ENCODE measurements at places on chromosomes 2 and 18.

- no peak for DNase-seq
Observed at GRCh38 chr2:224968051-224968450, 74.2 kb downstream of the DOCK10 start.

DNA sequence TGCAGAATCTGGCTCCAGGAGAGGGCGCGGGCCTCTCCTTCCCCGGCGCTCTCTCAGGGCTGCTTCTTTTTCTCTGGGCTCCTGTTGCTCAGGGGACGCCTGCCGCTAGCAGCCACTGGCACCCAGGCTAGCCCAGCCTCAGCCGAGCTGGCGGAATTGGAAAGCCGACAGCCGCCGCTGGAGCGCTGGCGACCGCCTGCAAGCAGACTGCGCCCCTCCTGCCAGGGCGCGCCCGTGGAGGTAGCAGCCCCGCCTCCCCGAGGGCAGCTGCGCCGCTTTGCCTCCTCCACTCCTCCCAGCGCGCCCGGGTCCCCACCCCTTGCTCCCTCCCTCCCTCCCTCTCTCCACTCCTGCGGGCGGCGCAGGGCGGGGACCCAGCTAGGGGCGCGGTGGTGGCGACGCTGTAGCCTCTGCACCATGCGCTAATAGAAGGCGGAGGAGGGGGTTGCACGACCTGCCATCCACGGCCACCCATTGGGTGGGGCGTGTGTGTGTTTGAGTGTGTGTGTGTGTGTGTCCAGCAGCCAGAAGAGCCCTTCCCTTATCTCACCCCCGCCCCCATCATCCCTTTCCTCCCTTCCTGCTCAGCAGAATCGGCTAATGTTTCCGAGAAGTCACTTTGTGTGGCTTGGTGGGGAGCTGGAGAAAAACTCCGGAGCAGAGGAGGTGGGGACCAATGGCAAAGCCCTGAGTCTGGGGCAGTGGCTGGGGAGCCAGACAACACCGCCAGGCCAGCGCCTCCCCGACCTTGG is at the start of gene SCN9A:
TSS of gene SCN9A (minus strand) at position 209 of the 752 bp plus-strand sequence. CDS start 64,188 bp downstream, outside the sequence.
- peak; percentile 79 for DNase-seq

- no peak for DNase-seq
Observed at GRCh38 chr2:190947711-190948251, 66.2 kb downstream of the STAT1 start.

DNA sequence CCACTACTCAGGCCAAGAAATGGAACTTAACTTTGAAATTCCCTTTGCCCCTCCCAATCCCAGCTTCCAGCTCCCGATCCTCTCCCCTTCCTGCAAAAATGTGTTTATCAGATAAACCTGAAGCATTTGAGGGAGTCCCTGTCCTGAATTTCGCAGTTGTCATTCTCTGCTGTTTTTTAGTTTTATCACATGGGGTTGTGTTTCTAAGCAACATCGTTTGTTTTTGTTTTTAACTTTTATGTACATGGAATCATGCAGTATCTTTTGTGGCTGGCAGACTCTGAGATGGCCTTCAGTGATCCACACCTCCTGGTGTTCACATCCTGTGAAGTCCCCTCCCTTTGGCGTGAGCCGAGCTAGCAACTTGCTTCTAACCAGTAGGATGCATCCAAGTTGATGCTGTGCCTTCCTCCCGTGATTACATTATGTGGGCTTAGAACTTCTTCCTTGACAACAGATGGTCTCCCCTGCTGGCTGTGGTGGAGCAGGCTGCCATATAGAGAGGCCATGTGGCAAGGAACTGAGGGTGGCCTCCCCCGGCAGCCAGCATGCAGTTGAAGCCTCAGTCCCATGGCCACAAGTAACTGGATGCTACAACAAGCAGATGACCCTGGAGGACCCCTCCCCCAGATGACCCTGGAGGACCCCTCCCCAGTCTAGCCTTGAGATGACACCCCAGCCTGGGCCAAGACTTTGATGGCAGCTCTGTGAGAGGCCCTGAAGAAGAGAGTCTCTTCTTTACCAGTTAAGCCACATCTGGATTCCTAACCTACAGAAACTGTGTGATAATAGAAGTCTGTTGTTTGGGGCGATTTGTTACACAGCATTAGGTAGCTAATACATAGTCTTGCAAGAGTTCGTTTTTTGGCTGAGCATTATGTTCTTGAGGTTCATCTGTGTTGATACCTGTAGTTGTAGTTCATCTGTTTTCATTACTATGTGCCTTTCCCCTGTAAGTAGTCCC is 27.7 kb downstream of the SH3BP4 start:
- no peak for DNase-seq

DNA sequence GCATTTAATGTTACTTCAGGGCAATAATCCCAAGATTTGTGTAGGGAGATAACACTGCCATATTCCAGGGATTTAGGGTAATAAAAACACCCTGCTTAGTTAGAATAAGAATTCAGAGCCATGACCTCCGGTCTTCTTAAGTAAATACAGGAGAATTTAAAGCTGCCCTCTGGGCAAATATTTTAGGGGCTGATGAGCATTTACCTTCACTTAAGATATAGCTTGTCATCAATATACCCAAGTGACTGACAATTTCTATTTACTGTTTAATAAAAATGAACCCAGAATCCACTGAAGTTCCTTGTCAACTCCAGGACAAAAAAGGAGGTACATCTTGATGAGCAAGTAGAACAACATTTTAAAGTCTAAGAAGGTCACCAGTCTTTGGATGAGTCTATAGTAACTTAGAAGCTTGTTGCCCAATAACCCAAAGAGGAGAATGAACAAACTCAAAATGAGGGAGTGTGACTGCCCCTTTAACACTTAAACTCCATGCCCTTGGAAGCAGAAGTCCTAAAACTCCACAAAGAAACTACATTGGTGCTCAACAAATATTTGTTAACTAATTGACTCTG is 24.3 kb upstream of the IKZF2 start:
- no peak for DNase-seq

GRCh38 chr2:65675350-65675749 is 243.0 kb upstream of the SPRED2 start:
- DNase-seq, result no peak

- DNase-seq, result no peak
Observed at GRCh38 chr2:11677136-11678055, 7.4 kb upstream of the NTSR2 start.

GRCh38 chr2:74835831-74836674 is 2.1 kb downstream of the HK2 start:
- DNase-seq, result peak; percentile 70

DNA sequence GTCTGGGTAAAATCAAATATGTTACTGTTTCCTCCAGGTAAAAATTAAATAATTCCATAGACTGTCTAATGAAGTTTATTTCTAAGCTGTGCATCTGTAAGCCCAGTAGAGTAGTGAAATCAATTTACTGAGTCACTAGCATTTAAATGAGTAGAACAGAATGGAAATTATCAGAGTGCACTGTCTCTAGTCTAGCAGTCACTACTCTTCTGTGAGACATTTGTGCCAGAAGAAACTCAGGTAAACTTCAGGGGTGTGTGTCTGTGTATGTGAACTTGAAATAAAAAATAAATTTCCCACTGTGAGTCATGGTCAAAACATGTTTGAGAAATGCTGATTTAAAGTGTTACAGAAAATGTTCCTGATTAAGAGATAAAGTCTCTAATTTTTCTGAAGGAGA is 146.4 kb downstream of the RIF1 start:
- DNase-seq, result no peak

DNA sequence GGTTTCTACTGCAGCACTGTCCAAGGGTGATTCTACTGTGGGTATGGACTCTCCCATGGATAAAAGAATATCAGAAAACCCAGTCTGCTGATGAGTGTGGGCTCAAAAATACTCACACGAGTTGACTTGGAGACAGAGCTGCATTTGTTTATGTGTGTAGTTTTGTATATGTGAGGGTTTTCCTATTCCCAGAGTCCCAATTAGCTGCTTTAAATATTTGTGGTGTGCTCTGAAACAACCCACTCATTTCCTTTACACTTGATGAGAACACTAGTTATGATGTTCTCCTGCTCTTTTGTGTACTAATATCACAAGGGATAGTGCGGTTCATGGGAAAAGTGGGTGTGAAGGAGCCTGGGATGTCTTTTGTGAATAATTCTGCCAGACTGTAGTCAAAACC is 337.3 kb downstream of the PLCL1 start:
- DNase-seq, result no peak

DNA sequence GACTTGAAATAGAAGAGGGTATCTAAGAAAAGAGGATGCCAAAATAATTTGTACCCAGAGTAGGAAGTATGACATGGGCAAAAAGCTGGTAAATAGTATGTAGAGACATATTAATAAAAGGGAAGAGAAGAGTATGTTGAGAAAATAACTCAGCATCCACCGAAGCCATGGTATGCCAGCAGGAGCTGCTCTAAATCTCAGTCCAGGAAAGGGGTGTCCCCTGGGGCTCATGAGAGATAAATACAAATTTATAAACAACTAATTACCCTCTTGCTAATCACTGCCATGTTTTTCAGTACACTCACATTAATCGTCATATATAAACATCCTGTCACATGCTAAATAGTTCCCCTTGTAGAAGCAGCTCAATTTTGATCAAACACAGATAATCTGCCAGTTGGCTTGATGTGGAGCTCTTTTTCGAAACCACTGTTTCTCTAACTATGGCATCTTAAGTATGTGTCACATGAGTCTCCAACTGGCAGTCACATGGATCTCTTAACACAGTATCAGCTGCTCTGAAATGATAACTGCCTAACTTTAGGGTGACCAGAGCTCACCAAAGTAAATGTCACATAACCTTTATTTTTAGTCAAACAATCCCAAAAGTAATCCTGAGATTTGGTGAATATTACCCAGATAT is 31.9 kb downstream of the EXOC6B start:
- DNase-seq, result no peak

- no peak for DNase-seq
Observed at GRCh38 chr2:9230051-9230802, 23.6 kb downstream of the ASAP2 start.

DNA sequence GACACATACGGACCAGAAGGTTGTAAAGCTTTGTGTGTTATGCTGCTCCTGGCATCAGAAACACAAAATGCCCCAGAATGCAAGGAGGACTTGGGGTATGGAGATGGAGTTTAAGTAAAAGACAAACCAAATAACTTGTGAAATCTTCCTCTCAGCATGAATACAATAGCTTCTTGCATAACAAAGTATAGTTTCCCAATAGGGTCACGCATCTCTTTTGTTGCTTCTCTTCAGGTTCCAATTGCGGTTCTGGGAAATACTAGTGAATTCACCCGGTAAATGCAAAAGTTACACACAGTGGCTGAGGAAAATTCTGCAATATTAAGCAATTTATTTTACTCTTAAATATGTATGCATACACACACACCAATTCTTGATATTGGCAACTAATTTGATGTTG is 339.2 kb upstream of the EPHA4 start:
- no peak for DNase-seq

DNA sequence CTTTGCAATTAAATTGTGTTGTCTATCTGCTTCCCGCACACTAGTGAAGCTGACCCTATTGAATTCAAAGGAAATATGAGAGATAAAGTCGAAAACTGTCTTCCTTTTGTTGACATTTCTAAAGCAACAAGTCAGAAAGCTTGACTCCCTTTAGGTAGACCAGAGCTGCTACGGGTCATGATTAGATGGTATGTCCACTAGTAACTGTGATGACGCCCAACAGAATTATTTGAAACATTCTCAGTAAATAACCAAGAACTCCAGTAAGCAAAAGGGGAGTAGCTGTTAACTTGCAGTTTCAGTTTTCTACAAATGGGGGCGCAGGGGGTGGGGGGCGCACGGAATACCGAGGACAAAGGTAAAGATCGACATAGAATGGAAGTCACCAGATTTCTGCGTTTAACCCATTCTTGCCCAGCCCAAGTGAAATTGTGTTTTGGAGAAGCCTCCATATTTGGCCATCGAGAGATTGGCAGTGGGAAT is 56.4 kb downstream of the CRIM1 start:
- DNase-seq, result no peak

GRCh38 chr2:25232248-25232825 is 64.0 kb upstream of the POMC start:
- DNase-seq, result no peak

DNA sequence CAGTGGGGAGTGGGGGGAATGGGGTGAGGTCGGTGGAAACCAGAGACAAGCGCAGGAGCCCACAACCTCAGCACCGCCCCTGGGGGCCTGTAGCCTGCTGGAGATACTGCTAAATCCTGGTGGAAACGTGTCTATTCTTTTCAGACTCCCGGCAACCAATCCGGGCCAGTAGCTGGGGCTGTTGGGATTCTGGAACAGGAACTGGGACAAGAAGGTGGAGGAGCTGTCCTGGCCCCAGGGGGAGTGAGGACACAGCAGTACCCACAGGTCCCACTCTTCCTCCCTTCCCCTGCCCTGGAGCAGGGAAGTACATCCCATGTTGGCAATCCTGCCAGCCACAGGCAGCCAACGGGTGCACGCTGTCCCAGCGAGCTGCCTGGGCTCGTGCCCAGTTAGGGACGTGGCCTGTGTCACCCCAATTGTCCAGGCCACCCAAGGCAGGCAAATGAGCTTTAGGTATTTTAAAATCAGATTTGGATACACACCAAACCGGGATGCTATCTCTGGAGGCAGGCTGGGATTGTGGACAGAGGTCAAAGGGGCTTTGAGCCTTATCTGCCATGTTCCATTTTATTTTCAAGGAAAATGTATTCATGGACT is 51.8 kb downstream of the HS1BP3 start:
- DNase-seq, result no peak

- DNase-seq, result no peak
Observed at GRCh38 chr18:59725142-59725541, 27.9 kb upstream of the CCBE1 start.

GRCh38 chr2:161237392-161238264 is 70.6 kb upstream of the PSMD14 start:
- DNase-seq, result no peak

- no peak for DNase-seq
Observed at GRCh38 chr2:25311865-25312575, 29.7 kb downstream of the DNMT3A start.

GRCh38 chr2:95388856-95389244 is 13.7 kb upstream of the FAHD2A start:
- DNase-seq, result no peak

- no peak for DNase-seq
Observed at GRCh38 chr2:205696331-205696926, 14.1 kb downstream of the NRP2 start.

DNA sequence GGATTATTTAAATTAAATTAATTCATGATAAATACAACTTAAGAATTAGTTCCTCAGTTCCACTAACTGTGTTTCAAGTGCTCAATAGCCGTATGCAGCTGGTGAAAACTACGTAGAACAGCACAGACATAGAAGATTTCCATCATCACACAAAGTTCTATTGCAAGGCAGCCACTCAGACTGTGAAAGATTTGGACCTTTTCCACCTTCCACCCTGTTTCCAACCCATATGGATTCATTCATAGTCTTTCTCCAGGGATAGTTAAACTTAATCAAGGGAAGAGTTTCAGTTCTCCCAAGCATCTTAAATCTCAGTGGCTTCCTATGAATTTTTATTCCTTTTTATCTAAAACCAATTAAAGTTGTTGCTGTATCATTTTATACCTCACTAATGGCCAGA is 2030.8 kb downstream of the SUCLG1 start:
- no peak for DNase-seq

GRCh38 chr2:74221604-74222299 is 23.3 kb downstream of the MTHFD2 start:
- no peak for DNase-seq

DNA sequence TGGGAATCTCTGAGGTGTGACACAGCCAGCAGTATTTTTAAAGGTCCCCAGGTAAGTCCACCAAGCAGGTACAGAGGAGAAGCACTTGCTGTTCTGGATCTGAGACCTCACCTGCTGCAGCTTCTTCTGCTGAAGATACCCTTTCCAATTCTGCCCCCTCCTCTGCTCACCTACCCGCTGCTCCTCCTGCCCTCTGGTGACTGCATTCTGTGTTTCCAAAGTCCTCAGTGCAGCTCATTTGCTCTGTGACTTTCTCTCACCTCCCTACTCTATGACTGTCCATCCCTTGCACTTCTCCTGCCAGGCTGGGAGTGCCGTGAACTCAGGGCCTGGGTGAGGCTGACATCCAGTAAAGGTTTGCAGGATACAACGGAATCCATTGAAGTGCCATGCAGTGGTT is 205.2 kb upstream of the LYPD1 start:
- DNase-seq, result no peak
